Central memory CD8-positive, alpha-beta T cell (primary cell): ENCODE measurements at places on chromosomes 7 and 10.

GRCh38 chr10:119502209-119502608 is 40.3 kb downstream of the RGS10 start:
- peaks cover 25% of the 10 kb centered on the region for H3K36me3 ChIP-seq
- H3K27ac ChIP-seq, result peak overlapping the region; percentile 99
- H3K4me3 ChIP-seq, result peak overlapping the region; percentile 82
- H3K27me3 ChIP-seq, result no peaks in the 10 kb centered on the region
- H3K4me1 ChIP-seq, result peaks cover 38% of the 10 kb centered on the region

DNA sequence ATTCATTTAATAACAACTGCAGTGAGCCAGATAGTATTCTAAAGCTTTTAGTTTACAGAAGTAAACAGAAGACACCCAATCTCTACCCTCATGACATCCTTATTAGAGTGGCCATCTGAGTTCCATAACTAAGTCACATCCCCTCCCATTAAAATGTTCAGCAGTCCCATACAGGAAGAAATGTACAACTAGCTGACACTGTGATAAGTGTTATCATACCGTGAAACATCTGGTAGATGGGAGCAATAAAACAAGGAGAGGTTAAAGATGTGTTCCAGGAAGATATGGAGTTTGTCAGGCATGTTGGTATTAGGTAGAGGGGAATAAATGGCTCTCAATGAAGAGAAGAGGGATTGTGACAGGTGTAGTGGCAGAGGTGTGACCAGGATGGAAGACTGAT is 60.5 kb upstream of the CAV2 start:
- no peak for DNase-seq
- no peak overlapping the region for H3K27ac ChIP-seq

DNA sequence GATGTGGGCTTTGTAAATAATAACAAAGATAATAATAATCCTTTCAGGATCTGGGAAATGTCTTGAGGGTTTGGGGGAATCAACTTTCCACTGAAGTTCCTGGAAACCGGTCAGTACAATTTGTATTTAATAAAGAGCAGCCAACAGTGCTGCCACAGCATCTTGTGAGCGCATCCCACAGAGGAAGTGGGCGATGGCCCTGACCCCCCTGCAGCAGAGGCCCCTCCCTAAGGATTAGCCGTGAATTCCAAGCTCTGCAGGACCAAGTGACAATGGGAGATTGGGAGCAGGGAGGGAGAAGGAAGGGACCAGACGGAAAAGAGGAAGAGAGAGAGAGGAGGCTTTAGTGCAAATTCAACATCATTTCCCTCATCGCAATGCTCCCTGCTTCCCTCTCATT is 349.2 kb downstream of the RNLS start:
- DNase-seq, result no peak
- no peaks in the 10 kb centered on the region for H3K27me3 ChIP-seq
- no peak overlapping the region for H3K4me3 ChIP-seq
- H3K36me3 ChIP-seq, result no peaks in the 10 kb centered on the region

- no peak for DNase-seq
- peaks cover 27% of the 10 kb centered on the region for H3K27me3 ChIP-seq
- H3K27ac ChIP-seq, result no peak overlapping the region
Observed at GRCh38 chr10:77075926-77076325, 561.7 kb downstream of the KCNMA1 start.

DNA sequence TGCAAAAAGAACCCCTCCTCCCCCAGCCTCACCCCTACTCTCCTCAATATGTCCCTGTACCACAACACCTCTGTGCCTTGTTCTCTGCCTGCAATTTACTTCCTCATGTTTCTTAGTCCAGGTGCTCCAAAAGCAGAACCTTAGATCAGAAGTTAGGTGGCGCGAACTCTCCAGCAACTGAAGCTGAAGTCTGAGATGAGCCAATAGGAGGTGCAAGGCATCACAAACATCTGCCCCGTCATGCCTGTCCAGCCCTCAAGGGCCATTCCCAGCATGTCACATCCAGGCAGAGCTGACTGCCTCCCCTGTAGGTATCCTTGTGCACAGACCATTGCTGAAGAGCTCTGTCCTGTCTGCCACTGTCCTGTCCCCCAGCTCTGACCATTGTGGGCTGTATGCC is 508.8 kb downstream of the GRID1 start:
- DNase-seq, result no peak
- H3K4me1 ChIP-seq, result no peaks in the 10 kb centered on the region
- H3K36me3 ChIP-seq, result no peaks in the 10 kb centered on the region

GRCh38 chr7:4951903-4952636 is 6.9 kb downstream of the MMD2 start:
- H3K27ac ChIP-seq, result no peak overlapping the region
- H3K4me1 ChIP-seq, result no peaks in the 10 kb centered on the region
- no peak for DNase-seq
- H3K36me3 ChIP-seq, result peaks cover 2% of the 10 kb centered on the region
- H3K4me3 ChIP-seq, result no peak overlapping the region

- peaks cover 18% of the 10 kb centered on the region for H3K4me1 ChIP-seq
- no peak overlapping the region for H3K4me3 ChIP-seq
- H3K27ac ChIP-seq, result no peak overlapping the region
- DNase-seq, result no peak
- H3K36me3 ChIP-seq, result no peaks in the 10 kb centered on the region
- no peaks in the 10 kb centered on the region for H3K27me3 ChIP-seq
Observed at GRCh38 chr7:69654849-69655707, 56.8 kb downstream of the AUTS2 start.

GRCh38 chr7:121081327-121081936 is 92.9 kb downstream of the CPED1 start:
- no peak overlapping the region for H3K4me3 ChIP-seq
- DNase-seq, result no peak
- H3K27ac ChIP-seq, result no peak overlapping the region
- H3K4me1 ChIP-seq, result no peaks in the 10 kb centered on the region
- H3K36me3 ChIP-seq, result peaks cover 2% of the 10 kb centered on the region

DNA sequence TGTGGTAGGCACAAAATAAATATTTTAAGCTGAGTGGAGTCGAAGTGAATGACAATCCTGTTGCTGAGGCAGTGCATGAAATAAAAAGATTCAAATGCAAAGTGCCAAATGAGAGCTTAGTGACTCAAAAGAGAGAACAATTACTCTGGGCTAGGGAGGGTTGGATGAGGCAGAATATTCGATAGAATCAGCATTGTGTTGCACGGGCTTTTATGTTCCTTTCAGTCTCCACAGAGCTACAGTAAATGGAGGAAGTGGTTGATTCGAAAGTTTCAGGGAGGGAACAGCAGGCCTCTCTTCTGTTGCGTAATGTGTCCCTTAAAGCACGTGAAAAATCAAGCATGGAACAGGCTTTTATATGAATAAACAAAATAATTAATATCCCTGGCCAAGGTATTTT is 599.3 kb upstream of the CELF2 start:
- H3K4me1 ChIP-seq, result no peaks in the 10 kb centered on the region
- DNase-seq, result no peak
- no peaks in the 10 kb centered on the region for H3K27me3 ChIP-seq
- H3K36me3 ChIP-seq, result no peaks in the 10 kb centered on the region
- no peak overlapping the region for H3K27ac ChIP-seq

DNA sequence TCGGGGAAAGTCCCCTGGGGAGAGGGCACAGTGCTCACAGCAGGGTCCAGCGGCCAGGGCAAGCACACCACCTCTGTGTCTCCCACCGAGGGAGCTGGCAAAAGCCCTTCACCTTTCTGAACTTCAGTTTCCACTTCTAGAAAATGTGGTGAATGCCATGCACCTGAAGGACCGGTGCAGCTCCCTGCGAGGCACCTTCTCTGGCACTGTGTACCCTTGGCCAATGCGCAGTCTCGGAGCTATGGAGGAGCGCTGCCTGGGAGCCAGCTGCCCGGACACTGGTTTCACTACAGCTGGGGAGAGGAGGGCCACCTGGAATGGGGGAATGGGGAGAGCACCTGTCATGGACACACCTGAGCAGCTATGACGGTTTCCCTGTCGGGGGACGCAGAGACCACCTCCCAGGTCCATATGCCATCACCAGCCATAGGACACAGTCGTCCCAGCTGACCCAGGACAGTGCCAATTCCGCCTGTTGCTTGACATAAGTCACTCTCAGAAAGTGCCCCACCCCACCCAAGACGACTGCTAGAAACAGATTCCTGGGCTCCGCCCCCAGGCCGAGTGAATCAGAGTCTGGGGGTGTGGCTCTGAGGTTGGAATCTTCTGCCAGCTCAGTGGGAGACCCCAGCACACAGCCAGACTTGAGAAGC is 16.8 kb downstream of the RASGEF1A start:
- no peak overlapping the region for H3K4me3 ChIP-seq
- peak; percentile 7 for DNase-seq
- H3K27me3 ChIP-seq, result no peaks in the 10 kb centered on the region
- no peaks in the 10 kb centered on the region for H3K36me3 ChIP-seq

DNA sequence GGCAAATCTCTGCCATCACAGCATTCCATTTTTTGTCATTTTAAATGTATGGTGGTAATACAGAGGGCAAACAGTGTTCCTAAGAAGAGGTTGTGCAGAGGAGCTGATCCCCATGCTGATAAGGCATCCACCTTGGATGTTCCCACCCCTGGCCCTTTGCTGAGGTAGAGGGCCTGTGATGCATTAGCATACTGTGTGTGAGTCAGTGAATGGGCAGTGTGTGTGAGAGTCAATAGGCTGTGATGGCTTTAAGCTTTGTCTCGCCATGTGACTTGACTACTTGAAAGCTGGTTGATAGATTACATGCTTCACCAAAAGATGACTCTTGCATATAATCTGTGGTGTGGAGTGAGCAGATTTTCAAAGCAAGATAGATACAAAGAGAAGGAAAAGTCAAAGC is 81.3 kb downstream of the INSYN2A start:
- H3K36me3 ChIP-seq, result no peaks in the 10 kb centered on the region
- no peaks in the 10 kb centered on the region for H3K4me1 ChIP-seq
- no peak overlapping the region for H3K4me3 ChIP-seq
- H3K27ac ChIP-seq, result no peak overlapping the region

GRCh38 chr7:122006687-122007086 is 133.7 kb downstream of the PTPRZ1 start:
- no peaks in the 10 kb centered on the region for H3K27me3 ChIP-seq
- no peaks in the 10 kb centered on the region for H3K36me3 ChIP-seq
- H3K4me3 ChIP-seq, result no peak overlapping the region
- no peaks in the 10 kb centered on the region for H3K4me1 ChIP-seq

DNA sequence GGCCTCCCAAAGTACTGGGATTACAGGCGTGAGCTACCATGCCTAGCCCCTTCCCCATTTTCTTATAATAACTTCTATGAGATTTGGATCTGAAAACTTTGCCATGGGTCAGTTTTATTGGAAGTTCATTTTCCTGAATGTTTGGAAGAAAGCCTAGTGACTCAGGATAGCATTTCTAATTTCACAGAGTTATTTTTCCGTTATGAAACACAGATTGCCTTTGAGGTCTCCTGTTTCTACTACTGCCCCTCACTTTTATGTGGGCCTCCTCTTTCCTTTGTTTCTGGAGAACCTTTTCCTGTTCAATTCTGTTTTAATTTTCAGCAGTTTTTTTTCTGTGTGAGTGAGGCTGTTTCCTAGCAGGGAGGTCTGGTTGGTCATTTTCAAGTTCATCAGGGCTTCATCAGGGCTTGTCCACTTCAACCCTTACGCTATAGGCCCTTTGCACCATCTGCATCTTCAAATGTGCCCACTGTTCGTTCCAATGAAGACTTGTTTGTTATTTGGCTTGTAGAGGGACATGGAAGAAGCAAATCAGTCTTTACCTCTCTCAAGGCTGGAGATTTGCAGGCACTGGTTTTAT is 58.7 kb downstream of the BMPR1A start:
- H3K27ac ChIP-seq, result no peak overlapping the region
- H3K27me3 ChIP-seq, result no peaks in the 10 kb centered on the region
- H3K36me3 ChIP-seq, result no peaks in the 10 kb centered on the region
- H3K4me3 ChIP-seq, result no peak overlapping the region
- H3K4me1 ChIP-seq, result peaks cover 23% of the 10 kb centered on the region
- DNase-seq, result no peak

DNA sequence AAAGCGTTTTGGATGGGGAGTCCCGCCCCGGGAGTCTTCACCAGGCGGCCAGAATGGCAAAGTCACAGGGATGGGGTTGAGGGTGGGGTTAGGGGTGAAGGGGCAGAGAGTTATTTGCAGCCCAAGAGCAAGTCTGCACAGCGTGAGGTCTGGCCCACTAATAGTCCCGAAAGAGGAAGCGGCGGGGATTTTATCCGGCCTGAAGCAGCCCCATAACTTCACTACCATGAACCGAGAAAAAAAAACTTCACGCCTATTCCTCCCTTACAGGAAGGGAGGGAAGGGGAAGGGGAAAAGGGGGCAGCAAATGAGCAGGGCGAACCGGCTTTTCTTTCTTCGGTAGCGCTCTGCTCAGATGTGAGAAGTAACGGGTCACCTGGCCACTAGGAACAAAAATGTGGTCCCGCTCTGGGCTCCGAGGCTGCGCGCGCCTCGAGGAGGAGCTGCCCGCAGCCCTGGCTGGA is 712 bp downstream of the ITPRIP start:
- H3K4me1 ChIP-seq, result peaks cover 40% of the 10 kb centered on the region
- H3K27me3 ChIP-seq, result no peaks in the 10 kb centered on the region

DNA sequence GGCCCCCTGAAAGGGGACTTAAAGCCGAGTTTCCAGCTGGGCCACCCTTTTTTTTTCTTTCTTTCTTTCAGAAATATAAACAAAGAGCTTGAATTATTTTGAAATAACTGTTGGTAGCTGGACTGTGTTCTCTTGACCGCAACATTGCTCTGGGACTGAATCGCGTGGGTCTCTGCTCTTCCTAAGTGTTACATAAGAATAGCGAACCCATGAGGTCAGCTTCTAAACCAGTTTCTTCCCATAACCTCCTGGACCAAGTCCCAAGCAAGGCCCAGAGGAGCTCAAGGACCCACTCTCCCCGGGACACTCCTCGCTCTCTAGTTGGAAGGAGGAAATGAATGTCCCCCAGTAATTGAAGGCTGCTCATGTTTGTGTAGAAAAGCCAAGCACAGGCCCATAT is 91.1 kb downstream of the CXCL12 start:
- peaks cover 27% of the 10 kb centered on the region for H3K27me3 ChIP-seq
- DNase-seq, result no peak
- no peaks in the 10 kb centered on the region for H3K4me1 ChIP-seq
- no peak overlapping the region for H3K27ac ChIP-seq
- H3K36me3 ChIP-seq, result no peaks in the 10 kb centered on the region

GRCh38 chr7:156496865-156497264 is 143.7 kb upstream of the RNF32 start:
- no peak for DNase-seq
- H3K27me3 ChIP-seq, result peaks cover 13% of the 10 kb centered on the region
- H3K36me3 ChIP-seq, result peaks cover 1% of the 10 kb centered on the region
- no peaks in the 10 kb centered on the region for H3K4me1 ChIP-seq
- no peak overlapping the region for H3K4me3 ChIP-seq

GRCh38 chr10:51272555-51272954 is 198.3 kb downstream of the PRKG1 start:
- no peaks in the 10 kb centered on the region for H3K36me3 ChIP-seq
- no peak for DNase-seq
- H3K4me1 ChIP-seq, result no peaks in the 10 kb centered on the region
- H3K27me3 ChIP-seq, result no peaks in the 10 kb centered on the region

- no peaks in the 10 kb centered on the region for H3K27me3 ChIP-seq
- no peak overlapping the region for H3K4me3 ChIP-seq
- H3K36me3 ChIP-seq, result no peaks in the 10 kb centered on the region
- H3K27ac ChIP-seq, result no peak overlapping the region
- no peak for DNase-seq
Observed at GRCh38 chr10:88395677-88396076, 187.4 kb downstream of the RNLS start.

- H3K4me1 ChIP-seq, result no peaks in the 10 kb centered on the region
- no peak overlapping the region for H3K27ac ChIP-seq
- H3K27me3 ChIP-seq, result peaks cover 1% of the 10 kb centered on the region
- no peak overlapping the region for H3K4me3 ChIP-seq
- no peak for DNase-seq
- no peaks in the 10 kb centered on the region for H3K36me3 ChIP-seq
Observed at GRCh38 chr7:101501351-101501750, 127.7 kb downstream of the MYL10 start.

- H3K4me1 ChIP-seq, result no peaks in the 10 kb centered on the region
- H3K4me3 ChIP-seq, result no peak overlapping the region
- H3K27ac ChIP-seq, result no peak overlapping the region
- DNase-seq, result no peak
- H3K36me3 ChIP-seq, result no peaks in the 10 kb centered on the region
Observed at GRCh38 chr7:81185072-81185471, 266.2 kb upstream of the SEMA3C start.
